ENCODE measurements at places on chromosomes 5 and 9.
A peak's percentile ranks its signal among the peaks of the same experiment; 100 is the strongest.

GRCh38 chr9:29796291-29796952, 2223.1 kb upstream of the C9orf72 start:
- no peak for DNase-seq

DNA sequence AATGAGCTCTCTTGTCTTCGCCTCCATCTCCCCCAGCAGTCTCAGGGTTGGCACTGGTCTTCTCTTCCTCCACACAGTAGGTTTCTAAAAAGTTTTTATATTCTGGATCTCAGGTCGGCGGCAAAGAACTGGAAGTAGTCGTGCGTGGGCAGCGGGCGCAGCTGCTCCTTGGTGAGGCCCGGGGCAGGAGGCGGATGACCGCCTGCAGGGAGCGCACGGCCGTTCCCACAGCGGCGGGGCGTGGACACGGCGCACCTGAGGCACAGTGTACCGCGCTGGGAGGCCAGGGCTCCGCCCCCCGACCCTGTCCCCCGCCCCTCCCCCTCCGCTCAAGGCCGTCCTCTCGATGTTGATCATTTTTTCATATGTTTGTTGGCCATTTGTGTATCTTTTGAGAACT, 92.4 kb downstream of the STX17 start:
- DNase-seq: no peak

DNA sequence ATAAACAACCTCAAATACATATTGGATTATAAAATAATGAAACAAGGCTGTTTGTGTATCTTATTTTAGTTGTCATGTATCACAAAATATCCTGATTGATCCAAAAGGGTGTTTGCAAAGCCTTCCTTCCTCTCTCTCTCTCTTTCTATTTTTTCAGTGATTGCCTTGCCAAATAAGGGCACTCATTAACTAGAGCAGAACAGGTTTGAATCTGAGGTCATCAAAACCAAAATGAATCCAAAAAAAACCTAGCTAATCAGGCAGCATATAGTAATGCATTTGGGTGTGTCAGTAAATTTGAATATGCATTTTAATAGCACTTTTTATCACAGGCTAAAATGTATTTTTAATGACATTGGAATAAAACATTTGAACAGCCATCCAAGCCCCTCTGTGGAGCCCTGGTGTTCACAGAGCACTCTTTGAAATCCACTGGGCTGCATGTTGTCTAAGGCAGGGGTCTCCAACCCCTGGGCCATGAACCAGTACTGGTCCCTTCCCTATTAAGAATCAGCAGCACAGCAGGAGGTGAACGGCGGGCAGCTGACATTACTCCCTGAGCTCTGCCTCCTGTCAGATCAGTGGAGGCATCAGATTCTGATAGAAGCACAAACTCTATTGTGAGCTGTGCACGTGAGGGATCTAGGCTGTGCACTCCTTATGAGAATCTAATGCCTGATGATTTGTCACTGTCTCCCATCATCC, 171.8 kb upstream of the RAI14 start:
- no peak for DNase-seq

GRCh38 chr9:33288828-33289483, 1.4 kb upstream of the NFX1 start:
- DNase-seq: no peak

DNA sequence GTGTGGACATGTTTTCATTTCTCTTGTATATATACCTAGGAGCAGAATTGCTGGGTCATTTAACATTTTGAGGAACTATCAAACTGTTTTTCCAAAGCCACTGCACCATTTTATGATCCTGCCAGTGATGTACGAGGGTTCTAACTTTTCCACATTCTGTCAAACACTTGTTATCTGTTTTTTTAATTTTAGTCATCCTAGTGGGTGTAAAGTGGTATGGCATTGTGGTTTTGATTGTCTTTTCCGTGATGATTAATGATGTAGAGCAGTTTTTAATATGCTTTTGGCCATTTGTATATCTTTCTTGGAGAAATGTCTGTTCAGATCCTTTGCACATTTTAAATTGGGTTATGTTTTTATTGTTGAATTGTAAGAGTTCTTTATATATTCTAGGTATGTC, 107.0 kb downstream of the MELK start:
- no peak for DNase-seq

- no peak for DNase-seq
These were observed 216.7 kb upstream of the ARRDC3 start for GRCh38 chr5:91599863-91600262.

DNA sequence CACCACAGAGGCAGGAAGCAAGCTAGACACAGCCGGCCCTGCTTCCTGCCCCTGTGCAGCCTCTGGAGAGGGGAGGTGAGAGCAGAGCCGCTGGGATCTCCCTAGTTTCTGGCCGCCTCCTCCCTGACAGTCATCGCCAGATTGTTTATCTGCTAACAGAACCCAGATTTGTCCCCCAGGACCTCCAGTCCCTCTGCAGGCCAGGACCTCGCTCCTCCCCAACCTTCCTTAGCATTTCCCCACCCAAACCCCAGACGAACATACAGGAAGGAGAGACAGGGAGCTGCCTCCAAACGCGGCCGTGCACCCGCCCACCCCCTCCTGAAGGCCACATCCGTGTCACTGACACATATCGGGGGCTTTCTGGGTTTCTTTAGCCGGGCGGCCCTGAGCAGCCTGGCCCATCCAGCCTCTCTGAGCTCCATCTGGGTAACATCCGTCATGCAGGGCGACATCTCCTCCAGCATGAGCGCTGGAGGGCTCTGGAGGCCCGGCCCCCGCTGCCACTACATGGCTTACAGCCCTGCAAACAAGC, 47.5 kb downstream of the DBH start:
- peak; percentile 18 for DNase-seq

- no peak for DNase-seq
These were observed 226.4 kb downstream of the DCP2 start for GRCh38 chr5:113202746-113203716.

GRCh38 chr5:81171769-81172168, 61.4 kb upstream of the CKMT2 start:
- DNase-seq: no peak

- no peak for DNase-seq
These were observed 103.1 kb upstream of the CLINT1 start for GRCh38 chr5:157961896-157962590.

DNA sequence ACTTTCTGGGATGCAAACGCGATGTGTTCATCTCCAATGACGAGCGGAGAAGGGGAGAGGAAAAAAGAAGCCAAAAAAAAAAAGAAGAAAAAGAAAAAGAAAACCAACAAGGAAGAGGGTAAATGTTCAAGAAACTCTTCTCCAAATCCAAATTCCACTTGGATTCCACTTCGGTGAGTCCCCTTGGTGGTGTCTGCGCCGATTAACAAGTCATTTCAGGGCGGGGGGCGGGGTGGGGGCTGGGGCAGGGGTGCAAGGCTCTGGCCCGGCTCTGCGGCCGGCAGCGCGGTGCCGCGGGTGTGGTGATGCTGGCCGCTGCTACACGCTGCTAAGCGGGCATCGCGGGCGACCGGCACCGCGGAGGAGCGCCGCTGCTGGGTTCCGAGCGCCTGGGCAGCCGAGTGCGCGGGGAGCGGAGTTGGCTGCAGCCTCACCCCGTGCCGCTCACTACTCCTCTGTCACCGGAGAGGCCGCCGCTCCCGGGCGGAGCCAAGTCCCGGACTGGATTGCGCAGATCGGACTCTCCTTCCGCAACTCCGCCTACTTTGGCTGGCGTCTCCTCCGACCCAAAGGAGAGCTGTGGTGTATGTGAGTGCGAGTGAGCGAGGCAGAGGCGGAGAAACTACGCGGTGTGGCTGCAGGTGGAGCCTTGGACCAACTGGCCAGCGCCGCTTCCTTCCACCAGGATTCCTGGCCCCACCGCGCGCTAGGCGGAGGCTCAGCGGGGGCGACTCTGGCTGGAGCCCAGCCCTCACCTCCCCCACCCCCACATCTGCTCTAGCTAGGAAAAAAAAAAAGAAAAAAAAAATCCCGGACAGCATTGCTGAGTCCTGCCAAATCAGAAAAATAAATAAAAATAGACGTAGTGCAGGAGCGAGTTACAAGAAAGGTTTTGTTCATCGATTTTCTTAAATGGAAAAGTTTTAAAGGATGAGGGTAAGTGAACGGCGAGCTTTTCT, at the start of gene SEMA6A:
SEMA6A (minus strand) TSS at position 457 of the 959 bp plus-strand sequence. CDS start 69,879 bp downstream, outside the sequence.
- DNase-seq: no peak

- no peak for DNase-seq
These were observed 616 bp downstream of the VCAN start for GRCh38 chr5:83472213-83472507.

DNA sequence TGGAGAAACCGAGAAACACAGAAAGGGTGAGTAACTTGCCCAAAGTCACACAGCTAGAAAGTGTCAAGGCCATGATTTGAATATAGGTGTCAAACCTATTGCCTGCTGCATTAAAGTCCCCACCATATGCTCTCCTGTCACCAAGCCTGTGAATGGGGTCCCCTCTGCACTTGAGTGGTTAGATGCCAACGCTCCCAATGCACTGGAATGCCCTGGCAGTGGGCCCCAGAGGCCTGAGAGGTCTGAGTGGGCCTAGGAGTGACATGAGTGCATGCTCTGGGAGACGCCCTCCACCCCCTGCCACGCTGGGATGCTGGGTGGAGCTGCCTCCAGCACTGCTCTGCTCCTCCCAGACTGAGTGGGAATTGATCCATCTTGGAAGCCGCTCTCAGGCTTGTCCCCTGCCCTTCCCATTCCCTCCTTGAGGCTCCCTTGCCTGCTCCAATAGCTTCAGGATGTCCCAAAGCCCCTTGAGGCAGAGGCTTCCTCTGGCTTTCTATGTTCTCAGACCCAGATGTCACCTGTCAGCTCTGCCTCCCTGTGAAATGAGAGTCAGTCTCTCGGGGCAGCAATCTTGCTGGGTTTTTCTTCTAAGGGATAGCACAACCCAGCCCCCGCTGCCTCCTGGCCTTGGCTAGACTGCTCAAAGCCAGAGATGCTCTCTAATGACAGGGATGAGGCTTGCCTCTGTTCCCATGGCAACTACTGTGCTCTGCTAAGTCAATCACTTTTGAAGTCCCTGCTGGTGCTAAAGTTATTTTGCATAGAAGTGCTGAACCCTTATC, 6.6 kb upstream of the ARSI start:
- no peak for DNase-seq

DNA sequence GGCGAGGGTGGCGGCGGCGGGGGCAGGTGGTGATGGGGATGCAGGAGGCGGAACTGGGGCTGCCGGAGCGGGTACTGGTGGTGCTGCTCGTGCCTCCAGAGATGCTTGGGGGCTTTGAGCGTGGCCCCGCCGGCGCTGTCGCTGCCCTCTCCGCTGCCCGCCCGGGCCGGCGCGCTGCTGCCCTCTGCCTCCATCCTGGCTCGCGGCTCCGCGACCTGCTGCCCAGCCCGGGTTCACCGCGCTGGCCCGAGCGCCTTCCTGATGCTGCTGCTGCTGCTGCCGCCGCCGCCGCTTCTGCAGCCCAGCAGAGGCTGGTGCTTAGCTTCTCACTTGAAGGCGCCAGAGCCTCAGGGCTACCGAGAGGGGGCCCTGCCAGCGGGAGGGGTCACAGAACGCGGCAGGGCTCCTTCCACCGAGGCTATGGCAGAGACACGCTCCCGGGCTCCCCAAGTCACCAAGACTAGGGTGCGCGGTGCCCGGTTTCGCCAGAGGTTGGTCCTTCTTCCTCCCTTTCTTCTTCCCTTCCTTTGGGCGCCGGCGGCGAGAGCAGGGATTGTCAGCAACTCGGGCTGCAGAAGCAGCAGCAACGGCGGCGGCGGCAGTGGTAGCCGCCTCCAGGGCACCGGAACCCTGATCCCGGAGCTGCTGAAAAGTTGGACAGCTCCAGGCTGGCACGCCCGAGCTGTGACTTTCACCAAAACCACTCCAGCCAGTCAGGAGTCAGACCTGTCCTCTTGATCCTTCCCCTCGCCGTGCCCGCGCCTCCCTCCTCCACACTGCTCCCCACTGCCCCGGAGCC, at the start of gene PDE4D:
PDE4D (minus strand) TSS at position 298 of the 799 bp plus-strand sequence.
- no peak for DNase-seq

DNA sequence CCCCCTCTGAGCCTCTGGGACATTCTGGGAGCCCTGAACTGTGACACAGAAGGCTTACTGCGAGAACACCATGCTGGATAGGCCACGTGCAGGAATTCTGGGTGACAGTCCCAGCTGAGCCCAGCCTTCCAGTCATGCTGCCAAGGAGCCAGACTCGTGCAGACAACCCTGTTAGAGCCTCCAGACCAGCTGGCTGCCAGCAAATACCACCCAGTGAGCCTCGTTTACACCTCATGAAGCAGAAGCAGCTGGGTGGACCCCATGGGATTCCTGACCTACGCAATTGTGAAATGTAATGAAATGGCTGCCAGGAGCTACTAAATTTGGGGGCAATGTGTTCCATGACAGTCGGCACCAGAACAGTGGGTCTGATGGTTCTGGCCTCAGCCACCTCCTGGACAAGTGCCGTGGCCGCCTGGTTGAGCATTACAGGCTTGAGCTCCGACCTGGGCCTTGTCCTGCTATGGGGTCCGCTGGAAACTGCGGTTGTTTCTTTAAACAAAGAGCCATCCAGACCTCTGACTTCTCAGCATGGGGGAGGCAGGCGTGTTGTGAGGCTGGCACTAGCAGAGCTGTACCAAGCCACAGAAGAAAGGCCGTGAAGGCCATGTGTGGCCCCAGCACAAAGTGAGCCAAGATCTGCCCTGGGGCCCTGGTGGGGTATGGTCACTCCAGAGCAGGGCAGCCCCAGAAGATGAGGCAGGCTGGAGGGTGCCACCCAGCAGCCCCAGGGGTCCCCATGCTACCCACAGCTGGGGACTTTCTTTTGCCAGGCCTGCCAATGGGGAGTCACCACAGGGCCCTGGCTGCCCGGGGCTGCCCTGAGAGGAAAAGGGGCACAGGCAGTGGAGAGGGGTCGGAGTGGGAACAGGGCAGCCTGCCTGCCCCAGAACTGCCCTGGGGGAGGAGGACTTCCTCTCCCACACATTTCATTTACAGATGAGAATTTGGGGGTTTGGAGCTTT, 19.3 kb upstream of the RXRA start:
- no peak for DNase-seq

DNA sequence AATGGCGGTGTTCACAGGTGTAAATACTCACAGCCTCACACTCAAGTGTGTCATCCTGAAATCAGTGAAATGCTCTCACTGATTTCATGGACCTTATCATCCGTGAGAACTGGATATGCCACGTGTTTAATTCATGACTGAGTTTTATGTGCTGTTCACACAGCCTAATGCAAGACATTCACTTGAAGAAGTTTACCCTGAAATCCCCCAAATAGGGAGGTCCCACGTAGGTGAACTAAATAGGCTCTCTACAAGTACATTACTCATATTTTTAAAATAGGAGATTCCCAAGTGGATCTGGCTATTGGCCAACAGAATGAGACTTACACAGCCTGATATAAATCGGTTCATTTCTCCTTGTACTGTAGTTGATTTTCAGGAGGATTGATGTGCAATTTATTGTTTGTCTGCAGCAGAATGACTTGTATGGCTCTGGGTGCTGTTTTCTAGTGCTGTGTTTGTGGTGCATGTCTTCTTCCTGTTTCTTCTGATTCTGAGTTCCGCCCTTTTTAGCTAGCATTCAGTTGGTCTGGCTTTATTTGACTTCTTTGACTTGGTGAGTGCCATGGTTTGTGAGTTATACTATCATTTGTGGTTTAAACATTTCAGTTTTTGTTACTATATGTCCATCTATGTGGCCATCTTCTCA, 25.1 kb downstream of the TRIO start:
- no peak for DNase-seq

All from activated CD8-positive, alpha-beta memory T cell treated with anti-CD3 and anti-CD28 coated beads for 4 hours (primary cell).